Transverse colon (tissue), 4 donors: ENCODE measurements at places on chromosomes 2 and 18. TPM values are rescaled to one million over a fixed set of nuclear protein-coding genes. Genes with fewer than 3 reads are reported as not detected.
A peak's percentile ranks its signal among the peaks of the same experiment; 100 is the strongest.

- DNase-seq, result no peak
These were observed 645.1 kb upstream of the SETBP1 start for GRCh38 chr18:44035554-44035953.

DNA sequence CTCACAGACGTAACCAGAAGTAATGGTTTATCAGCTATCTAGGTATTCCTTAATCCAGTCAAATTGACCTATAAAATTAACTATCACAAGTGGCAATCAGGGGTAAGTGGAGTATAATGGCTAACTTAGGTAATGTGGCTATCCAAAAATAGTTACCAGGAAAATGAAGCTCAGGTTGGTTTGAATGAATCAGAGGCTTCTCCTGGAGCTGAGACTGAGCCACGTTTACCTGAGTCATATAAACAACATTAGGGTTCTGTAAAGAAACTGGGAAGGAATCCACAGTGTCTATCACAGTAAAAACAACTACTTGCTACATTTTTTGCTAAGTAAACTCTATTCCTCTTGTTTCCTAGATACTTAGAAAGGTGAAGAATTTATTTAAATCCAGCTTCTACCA lies 236.0 kb upstream of the SPHKAP start:
- DNase-seq, result no peak

- DNase-seq, result no peak
These were observed 91.3 kb downstream of the ZBTB7C start for GRCh38 chr18:48317781-48318381.

DNA sequence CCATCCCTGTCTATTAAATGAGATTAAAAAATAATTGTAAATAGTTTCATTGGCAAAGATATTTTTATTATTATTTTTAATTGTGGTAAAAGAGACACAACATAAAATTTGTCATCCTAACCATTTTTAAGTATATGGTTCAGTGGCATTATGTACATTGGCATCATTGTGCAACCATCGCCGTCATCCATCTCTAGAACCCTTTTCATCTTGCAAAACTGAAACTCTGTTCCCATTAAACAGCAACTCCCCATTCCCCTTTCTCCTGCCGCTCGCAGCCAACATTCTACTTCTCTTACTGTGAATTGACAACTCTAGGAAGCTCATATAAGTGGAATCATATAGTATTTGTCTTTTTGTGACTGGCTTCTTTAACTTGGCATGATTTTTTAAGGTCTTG lies 25.3 kb downstream of the LAMA3 start:
- no peak for DNase-seq

NHEJ1 gene
- 50.5 TPM for total RNA-seq

GRCh38 chr2:16016282-16016681 lies 75.9 kb downstream of the MYCN start:
- DNase-seq, result no peak

DNA sequence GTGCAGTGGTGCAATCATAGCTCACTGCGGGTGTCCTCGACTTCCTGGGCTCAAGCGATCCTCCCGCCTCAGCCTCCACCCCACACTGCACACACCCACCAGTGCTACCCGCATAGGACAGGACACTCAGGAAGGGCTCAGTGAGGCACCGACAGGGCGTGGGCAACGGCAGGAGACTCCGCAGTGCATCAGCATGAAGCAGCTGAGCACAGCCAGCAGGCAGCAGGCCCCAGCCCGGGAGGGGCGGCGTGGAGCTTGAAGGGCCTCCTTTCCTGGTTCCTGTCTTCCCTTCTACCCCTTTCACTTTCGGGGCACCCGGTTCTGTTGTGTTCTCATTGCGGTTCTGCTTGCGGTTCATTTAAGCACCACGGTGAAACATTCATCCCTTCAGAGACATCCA lies 89.8 kb downstream of the ZNF516 start:
- DNase-seq, result peak; percentile 6

DNA sequence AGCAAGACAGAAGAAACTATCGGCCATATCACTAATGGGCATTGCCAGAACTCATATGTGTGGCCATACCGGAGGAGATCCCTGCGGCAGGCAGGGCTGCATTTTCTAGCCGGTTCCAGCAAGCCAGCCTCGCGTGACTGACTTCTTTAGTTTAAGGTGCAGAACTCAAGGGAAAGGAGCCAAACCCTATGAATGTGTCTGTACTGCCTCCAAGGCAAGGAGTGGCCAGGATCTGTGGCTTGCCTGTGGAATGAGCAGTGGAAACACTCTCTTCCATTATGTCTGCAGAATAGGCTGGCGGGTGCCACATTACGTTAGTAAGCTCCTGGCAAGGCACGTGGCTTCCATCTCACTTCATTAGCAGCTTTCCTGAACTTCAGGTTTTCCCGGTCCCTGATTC lies 137.6 kb downstream of the ATL2 start:
- DNase-seq, result no peak

CFAP65 gene
- total RNA-seq, result not detected

- DNase-seq, result no peak
These were observed 8.6 kb downstream of the FAM124B start for GRCh38 chr2:224393157-224393872.

DNA sequence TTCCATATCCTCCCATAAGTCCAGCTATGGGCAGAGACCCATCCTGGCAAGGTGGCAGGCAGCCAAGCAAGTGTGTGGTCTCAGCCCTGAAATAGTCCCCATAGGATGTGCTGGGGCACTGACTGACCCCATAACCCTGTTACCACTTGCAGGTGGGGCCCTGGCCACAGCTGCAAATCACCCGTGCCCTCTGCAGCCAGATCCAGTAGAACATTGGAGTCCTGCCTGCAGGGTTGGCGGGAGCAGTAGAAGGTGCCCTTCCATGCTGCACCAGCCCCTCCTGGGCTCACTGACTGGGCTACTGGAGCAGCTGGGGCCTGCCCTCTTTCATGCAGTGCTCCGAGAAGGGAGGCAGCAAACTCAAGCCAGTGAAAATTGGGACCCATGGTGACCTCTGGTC lies 112.6 kb upstream of the MCFD2 start:
- DNase-seq, result no peak

SCG2 gene
- total RNA-seq, result 0.37 TPM

ABCB11 gene
- total RNA-seq, result 4.8 TPM

- DNase-seq, result no peak
These were observed 479.3 kb downstream of the CPS1 start for GRCh38 chr2:211035548-211036185.

SH3YL1 gene
- 94.6 TPM for total RNA-seq

VWC2L gene
- total RNA-seq, result not detected

WDPCP gene
- total RNA-seq, result 2.6 TPM

CDH19 gene
- 8.7 TPM for total RNA-seq

NEU4 gene
- total RNA-seq, result 77.0 TPM

BCL2 gene
- 16.5 TPM for total RNA-seq
